ENCODE measurements at places on chromosomes 4 and X.
A peak's percentile ranks its signal among the peaks of the same experiment; 100 is the strongest.

- DNase-seq = no peak
These were observed 758.2 kb upstream of the NDST4 start for GRCh38 chr4:115871596-115871995.

DNA sequence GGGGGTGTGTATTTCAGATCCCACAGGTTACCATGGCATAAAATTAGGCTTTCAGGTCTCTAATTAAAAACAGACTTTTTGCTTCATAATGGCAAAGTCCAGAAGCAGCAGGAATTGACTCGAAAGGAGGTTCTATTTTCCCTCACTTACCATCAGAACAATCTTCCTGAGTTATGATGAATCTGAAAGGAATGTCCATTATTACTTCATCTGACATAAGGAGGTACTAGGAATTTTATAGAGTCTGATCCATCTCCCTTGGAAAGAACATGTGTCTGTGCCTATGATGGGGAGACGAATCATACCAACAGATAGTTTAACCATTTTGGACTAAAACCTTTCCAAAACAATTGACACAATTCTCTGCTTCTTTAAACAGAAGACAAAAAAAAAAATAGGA, 206.3 kb upstream of the FGF13 start:
- DNase-seq = peak; percentile 93

- no peak for DNase-seq
These were observed 46.7 kb downstream of the ARL9 start for GRCh38 chr4:56552273-56552672.

DNA sequence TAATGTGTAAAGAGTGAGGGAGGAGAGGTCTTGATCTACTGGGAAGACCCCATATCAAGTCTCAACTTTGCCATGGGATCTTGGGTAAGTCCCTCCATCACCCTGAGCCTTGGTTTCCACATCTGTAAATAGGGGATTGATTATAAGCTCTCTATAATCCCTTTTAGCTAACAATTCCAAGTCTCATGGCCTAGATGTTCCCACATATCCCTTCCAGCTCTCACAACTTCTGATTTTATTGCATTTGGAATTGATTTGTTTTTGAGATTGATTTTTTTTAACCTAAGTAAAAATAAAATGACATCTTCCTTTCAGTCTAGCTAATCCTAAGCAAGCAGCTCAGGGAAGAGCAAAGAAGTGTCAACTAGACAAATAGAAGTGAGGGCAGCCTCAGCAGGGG, 29.8 kb downstream of the SMIM20 start:
- no peak for DNase-seq

- DNase-seq = no peak
These were observed 4.6 kb upstream of the CLDN24 start for GRCh38 chr4:183326853-183327252.

DNA sequence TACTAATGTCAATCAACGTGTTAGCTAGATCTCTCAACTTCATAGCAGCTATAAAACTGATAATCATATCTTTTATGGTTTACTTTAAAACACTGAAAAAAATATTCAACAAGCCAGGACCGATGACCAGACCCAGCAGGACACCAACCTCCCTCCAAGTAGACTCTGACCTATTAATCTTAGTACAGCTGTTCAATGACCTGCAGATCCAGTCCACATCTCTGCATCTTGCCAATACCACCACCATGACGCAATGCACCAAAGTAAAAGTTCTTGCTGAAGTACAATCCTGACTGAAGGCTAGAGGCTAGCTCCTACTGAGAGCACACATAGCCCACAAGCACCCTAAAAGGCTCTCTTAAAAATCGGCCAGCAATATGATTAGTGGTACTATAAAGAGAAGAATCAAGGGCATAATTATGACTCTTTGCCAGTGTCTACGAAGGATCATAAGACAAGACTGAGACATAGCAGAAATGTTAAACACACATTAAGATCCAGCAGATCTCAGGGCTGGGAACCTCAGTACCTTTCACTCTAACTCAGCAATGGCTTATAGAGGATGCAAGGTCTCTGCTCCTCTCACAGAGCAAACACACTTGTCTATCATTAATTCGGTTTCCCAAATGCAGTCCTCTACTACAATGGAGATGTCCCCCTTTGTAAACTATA, 7.6 kb downstream of the MED14 start:
- peak; percentile 23 for DNase-seq

GRCh38 chr4:174358410-174358809, 74.7 kb downstream of the CEP44 start:
- no peak for DNase-seq

Data from AG10803 (cell line).